Thyroid gland (tissue), 4 donors: ENCODE measurements at places on chromosomes 2 and 18. TPM values are rescaled to one million over a fixed set of nuclear protein-coding genes. Genes with fewer than 3 reads are reported as not detected.
A peak's percentile ranks its signal among the peaks of the same experiment; 100 is the strongest.

DNA sequence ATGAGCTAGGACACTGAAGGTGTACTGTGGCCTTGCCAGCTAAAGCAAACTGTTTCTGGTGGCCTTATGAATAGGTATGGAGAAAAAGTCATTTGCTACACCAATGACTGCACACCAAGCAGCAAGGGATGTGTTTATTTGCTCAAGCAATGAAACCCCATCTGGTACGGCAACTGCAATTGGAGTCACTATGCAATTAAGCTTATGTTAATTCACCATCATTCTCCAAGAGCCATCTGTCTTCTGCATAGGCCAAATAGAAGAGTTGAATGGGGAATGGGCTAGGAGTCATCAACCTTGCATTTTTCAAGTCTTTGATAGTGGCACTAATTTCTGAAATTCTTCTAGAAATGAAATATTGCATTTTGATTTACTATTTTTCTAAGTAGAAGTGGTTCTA is 372.0 kb downstream of the KCNJ3 start:
- no peak overlapping the region for H3K4me3 ChIP-seq
- no peak for DNase-seq
- no peaks in the 10 kb centered on the region for H3K4me1 ChIP-seq
- no peak overlapping the region for H3K27ac ChIP-seq

- H3K27ac ChIP-seq: no peak overlapping the region
- no peak overlapping the region for H3K4me3 ChIP-seq
- no peak for DNase-seq
- no peaks in the 10 kb centered on the region for H3K36me3 ChIP-seq
Measured at GRCh38 chr18:42426496-42427015, 471.5 kb downstream of the PIK3C3 start.

DNA sequence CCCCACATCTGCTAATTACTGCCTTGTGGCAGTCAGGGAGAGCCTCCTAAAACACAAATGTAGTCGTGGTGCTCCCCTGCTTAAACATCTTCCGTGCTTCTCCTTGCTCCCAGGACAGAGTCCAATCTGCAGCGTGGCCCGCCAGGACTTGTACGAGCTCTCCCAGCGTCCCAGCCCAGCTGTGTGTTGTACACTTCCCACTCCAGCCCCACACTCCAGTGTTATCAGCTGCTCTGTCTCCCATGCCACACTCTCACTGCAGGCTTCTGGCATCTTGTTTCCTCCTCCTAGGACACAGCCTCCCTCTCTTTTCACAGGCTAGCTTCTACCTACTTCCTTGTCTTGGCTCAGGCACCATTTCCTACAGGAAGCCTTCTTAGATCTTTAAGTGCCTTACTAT is 199.4 kb downstream of the ALPK2 start:
- no peak for DNase-seq
- H3K4me3 ChIP-seq: no peak overlapping the region
- H3K27me3 ChIP-seq: no peaks in the 10 kb centered on the region
- no peaks in the 10 kb centered on the region for H3K4me1 ChIP-seq
- H3K36me3 ChIP-seq: no peaks in the 10 kb centered on the region
- no peak overlapping the region for H3K27ac ChIP-seq

GRCh38 chr2:7424481-7424880 is 507.3 kb downstream of the RNF144A start:
- H3K4me1 ChIP-seq: no peaks in the 10 kb centered on the region
- H3K36me3 ChIP-seq: no peaks in the 10 kb centered on the region
- no peaks in the 10 kb centered on the region for H3K27me3 ChIP-seq
- no peak overlapping the region for H3K4me3 ChIP-seq

DNA sequence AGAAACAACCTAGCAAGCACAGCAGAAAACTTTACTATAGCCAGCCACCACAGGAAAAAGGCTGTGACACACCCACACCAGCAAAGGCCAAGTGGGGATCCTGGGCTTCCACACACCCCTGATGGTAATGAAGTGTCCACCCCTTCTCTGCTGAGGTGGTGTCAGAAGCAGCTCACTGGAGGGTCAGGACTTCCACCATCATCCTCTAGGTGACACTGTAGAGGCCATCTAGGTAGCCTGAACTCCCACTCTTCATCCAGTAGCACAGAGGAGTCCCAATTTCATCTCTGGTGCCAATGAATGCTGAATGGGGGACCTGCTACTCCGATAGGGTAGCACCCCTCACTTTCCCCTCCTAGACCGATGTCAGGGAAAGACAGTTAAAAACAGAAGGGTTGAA is 1544.4 kb downstream of the LRP1B start:
- H3K4me3 ChIP-seq: no peak overlapping the region
- no peaks in the 10 kb centered on the region for H3K36me3 ChIP-seq
- H3K27ac ChIP-seq: no peak overlapping the region
- H3K27me3 ChIP-seq: no peaks in the 10 kb centered on the region
- H3K4me1 ChIP-seq: no peaks in the 10 kb centered on the region

Gene UBR3
- total RNA-seq: 192 TPM

GRCh38 chr2:119823734-119824334 is 64.1 kb downstream of the PTPN4 start:
- H3K4me1 ChIP-seq: no peaks in the 10 kb centered on the region
- H3K4me3 ChIP-seq: no peak overlapping the region
- no peaks in the 10 kb centered on the region for H3K36me3 ChIP-seq

GRCh38 chr2:12796657-12797056 is 79.9 kb downstream of the TRIB2 start:
- H3K36me3 ChIP-seq: no peaks in the 10 kb centered on the region
- no peak overlapping the region for H3K27ac ChIP-seq
- H3K4me3 ChIP-seq: no peak overlapping the region
- no peaks in the 10 kb centered on the region for H3K4me1 ChIP-seq
- no peak for DNase-seq

Gene KIAA2012
- not detected for total RNA-seq

DNA sequence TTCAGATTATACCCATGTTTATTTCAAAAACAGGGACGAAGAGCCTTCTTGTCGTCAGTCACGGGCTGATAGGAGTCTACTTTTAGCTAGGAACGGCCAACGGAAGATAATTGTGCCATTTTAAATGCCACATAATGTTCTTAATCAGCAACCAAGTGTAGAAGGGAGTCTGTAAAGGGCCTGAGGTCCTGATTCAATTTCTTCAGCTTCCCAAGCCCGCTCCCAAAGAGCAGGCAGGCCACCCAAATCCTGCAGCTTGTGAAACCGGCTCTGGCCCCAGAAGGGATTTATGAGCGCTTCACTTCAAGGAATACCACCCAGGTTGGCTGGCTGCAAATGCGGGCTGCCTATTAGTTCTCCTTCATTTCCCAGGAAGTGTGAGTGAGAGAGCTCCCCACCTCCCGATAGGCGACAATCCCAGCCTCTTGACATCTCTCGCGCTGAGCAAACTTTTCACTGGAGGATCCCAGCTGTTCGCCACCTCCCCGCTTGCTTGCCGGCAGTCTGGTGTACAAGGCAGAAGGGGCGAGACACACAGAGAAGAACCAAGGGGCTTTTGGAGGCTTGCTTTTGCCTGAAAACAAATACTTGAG is 272.9 kb downstream of the CDH20 start:
- DNase-seq: peak; percentile 25
- H3K4me1 ChIP-seq: no peaks in the 10 kb centered on the region
- H3K27me3 ChIP-seq: no peaks in the 10 kb centered on the region
- H3K27ac ChIP-seq: peak overlapping the region; percentile 21
- H3K36me3 ChIP-seq: no peaks in the 10 kb centered on the region
- H3K4me3 ChIP-seq: peak overlapping the region; percentile 9

Gene VWC2L
- total RNA-seq: not detected

DNA sequence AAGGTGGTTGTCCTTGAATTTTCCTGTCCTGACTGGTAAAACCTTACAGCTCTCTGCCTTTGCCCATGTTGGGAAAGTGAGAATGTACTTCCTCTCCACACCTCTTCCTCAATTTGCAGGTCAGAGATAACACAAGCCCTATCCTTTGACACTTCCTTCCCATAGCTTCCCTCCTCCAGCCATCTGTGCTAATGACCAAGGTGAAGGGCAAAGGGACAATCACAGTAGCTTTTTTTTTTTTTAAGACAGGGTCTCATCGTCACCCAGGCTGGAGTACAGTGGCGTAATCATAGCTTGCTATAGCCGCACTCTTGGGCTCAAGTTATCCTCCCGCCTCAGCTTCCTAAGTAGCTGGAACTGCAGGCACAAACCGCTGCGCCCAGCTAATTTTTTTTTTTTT is 24.3 kb upstream of the STPG4 start:
- no peak for DNase-seq
- H3K4me1 ChIP-seq: peaks cover 3% of the 10 kb centered on the region
- H3K27ac ChIP-seq: no peak overlapping the region
- H3K27me3 ChIP-seq: no peaks in the 10 kb centered on the region
- no peaks in the 10 kb centered on the region for H3K36me3 ChIP-seq

Gene NEB
- total RNA-seq: 5.1 TPM

GRCh38 chr18:62721839-62722795 is 6.8 kb downstream of the PHLPP1 start:
- no peaks in the 10 kb centered on the region for H3K36me3 ChIP-seq
- no peaks in the 10 kb centered on the region for H3K27me3 ChIP-seq
- H3K4me1 ChIP-seq: peaks cover 14% of the 10 kb centered on the region
- H3K4me3 ChIP-seq: no peak overlapping the region

Gene GALNT3
- total RNA-seq: 63.4 TPM

Gene GKN1
- not detected for total RNA-seq

DNA sequence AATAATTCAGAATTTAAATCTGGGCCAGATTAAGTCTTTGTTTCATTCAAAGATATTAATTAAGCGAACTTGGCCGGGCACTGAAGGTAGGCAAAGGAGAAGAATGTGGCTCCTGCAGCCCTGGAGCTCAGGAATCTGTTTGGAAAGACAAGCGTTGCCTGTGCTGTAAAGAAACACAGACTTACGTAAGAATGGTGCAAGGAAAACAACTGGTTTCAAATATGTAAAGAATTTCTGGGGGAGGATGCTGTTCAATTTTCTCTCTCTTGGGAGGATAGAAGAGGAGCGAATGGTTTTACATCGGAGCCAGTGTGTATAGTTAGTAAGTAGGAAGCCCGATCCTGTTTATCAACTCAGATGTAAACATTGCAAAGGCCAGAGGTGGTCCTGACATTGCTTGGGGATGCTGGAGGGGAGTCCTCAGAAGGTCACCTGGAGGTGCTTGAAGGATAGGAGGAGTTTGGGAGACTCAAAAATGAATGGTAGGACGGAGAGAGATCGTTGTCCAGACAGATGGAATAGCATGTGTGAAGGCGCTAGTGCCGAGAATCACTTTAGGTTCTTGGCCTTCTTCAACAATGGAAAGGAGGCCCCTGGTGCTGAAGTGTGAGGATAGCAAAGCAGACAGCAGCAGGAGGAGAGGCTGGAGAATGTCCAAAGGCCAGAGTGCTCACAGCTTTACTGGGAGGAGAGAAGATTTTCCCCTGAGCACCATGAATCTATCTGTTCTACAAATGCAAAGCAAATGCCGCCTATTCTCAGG is 456.1 kb downstream of the LPIN1 start:
- no peak overlapping the region for H3K27ac ChIP-seq
- H3K27me3 ChIP-seq: no peaks in the 10 kb centered on the region
- no peak overlapping the region for H3K4me3 ChIP-seq
- no peaks in the 10 kb centered on the region for H3K4me1 ChIP-seq
- DNase-seq: peak; percentile 21

- no peak for DNase-seq
- H3K36me3 ChIP-seq: no peaks in the 10 kb centered on the region
- no peak overlapping the region for H3K4me3 ChIP-seq
- H3K4me1 ChIP-seq: no peaks in the 10 kb centered on the region
Measured at GRCh38 chr18:52700116-52700515, 360.1 kb downstream of the DCC start.

Gene KCNIP3
- 55.4 TPM for total RNA-seq

DNA sequence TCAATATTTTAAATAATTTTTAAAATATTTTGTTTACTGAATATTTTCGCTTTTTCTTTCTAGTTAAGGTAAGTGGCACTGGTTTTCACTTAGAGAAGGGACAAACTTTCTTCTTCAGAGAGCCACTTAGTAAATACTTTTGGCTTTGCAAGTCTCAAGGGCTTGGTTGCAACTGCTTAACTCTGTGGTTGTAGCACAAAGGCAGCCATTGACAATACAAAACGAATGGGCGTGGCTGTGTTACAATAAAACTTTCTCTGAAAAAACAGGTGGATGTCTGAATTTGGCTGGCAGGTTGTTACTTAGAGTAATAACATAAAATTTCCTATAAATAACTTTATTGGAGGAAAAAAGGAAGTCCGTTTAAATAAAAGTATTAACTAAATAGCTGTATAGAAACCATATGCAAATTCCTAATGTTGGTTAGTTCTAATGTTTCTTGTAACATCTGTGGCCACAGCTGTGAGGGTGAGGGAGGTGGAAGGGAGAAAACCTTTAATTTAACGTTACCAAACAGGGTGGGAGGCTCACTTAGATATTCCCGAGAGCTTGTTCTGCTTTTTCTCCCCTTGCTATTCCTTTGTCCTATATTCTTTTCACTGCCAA is 62.4 kb upstream of the TNP1 start:
- DNase-seq: no peak
- H3K36me3 ChIP-seq: no peaks in the 10 kb centered on the region
- no peaks in the 10 kb centered on the region for H3K27me3 ChIP-seq
- no peaks in the 10 kb centered on the region for H3K4me1 ChIP-seq
- H3K27ac ChIP-seq: no peak overlapping the region

Gene CCDC102B
- 16.6 TPM for total RNA-seq

DNA sequence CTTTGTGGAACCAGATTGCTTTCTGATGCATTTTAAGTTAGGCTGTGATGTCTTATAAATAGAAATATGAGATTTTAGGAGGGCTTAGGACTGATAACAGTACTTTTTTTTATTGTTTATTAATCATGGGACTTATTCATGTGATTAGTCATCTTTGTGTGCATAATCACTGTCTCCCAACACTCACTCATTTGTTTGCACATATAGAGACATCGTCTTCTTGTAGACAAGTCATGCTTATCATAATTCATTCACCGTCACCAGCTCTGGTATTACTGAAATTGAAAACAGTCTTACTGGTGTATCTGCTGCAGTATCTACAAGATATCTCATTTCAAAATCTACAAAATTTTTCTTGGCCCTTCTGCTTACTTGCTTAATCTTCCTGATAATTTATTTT is 45.8 kb downstream of the WDR7 start:
- H3K4me1 ChIP-seq: no peaks in the 10 kb centered on the region
- DNase-seq: no peak
- H3K27me3 ChIP-seq: no peaks in the 10 kb centered on the region
- peaks cover 7% of the 10 kb centered on the region for H3K36me3 ChIP-seq
- no peak overlapping the region for H3K4me3 ChIP-seq

DNA sequence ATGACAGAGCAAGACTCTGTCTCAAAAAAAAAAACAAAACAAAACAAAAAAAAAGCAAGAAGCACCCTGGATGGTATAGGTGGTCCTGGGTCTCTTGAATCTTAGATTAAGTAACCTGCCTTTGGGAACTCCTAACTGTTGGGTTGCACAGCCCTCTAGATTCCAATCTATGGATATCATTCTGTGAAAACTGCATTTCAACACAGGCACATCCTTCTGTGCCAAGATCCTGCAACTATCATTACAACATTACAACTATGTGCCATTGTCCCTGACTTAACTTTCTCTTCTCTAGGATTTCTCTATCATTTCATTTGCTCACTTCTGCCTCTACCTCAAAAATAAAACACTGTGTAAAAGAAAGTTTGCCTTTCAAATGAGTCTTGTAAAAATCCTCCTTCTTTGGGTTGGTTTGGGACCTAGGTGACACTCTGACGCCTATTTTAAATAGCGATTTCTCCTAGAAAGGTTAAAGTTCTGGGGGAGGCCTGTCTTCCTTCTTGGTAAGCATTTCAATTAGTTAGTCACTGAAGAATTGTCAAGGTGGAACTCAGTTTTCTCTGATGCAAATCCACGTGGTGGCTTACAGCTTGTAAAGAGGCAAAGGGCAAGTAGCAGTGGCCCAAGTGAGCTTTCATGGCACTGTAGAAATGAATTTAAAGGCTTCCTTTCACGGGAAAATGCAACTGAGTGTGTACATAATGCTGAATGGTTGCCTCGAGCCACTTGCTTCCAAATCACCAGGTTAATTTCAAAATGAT is 9.2 kb downstream of the LGALSL start:
- no peaks in the 10 kb centered on the region for H3K4me1 ChIP-seq
- H3K36me3 ChIP-seq: peaks cover 2% of the 10 kb centered on the region
- H3K4me3 ChIP-seq: no peak overlapping the region
- no peak overlapping the region for H3K27ac ChIP-seq
- no peak for DNase-seq
